ENCODE measurements at places on chromosomes 1 and 21. TPM values are rescaled to one million over a fixed set of nuclear protein-coding genes. Genes with fewer than 3 reads are reported as not detected.

DNA sequence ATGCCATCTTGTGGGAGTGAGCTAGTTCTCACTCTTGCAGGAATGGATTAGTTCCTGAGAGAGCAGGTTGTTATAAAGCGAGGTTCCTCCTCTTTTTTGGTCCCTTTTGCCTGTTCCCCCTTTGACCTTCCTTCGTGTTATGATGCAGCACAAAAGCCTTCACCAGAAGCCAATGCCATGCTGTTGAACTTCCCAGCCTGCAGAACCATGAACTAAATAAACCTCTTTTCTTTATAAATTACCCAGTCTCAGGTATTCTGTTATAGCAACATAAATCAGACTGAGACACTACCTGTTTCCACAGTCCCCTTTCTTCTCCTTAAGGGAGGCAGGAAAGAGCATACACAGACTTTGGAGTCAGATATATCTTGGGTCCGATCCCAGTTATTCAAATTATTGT lies 25.6 kb downstream of the DISP3 start:
- no peak for DNase-seq

DNA sequence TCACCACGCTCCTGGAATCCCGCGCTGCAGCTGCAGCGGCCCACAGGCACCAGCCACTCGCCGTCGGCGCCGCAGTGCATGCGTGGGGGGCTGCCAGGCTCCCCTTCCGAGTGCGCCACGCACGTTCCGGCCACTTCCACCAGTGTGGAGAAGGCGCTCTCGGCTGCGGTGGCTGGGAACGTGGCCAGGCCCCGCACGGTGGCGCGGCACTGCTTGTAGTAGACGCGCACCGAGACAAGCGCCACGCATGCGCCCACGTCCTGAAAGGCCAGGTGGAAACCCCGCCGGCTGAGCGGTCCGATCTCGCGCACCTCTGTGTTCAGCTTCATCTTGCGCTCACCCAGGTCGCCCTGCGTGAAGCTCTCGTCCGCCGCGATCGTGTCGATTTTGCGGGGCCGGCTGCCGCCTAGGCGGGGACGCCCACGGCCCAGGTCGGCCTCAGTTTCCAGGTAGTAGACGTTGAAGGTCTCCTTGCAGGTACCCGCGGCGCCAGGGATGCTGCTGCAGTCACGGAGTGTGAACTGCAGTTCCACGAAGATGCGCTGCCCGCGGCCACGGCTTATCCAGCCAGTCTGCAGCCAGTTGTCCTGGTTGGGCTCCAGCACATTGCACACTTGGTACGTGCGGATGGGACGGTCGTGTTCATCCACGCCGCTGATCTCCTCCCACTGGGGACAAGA lies 3.4 kb downstream of the EPHA10 start:
- no peak for DNase-seq

- no peak for DNase-seq
Observed at GRCh38 chr1:26053718-26054560, 8.0 kb upstream of the SLC30A2 start.

DNA sequence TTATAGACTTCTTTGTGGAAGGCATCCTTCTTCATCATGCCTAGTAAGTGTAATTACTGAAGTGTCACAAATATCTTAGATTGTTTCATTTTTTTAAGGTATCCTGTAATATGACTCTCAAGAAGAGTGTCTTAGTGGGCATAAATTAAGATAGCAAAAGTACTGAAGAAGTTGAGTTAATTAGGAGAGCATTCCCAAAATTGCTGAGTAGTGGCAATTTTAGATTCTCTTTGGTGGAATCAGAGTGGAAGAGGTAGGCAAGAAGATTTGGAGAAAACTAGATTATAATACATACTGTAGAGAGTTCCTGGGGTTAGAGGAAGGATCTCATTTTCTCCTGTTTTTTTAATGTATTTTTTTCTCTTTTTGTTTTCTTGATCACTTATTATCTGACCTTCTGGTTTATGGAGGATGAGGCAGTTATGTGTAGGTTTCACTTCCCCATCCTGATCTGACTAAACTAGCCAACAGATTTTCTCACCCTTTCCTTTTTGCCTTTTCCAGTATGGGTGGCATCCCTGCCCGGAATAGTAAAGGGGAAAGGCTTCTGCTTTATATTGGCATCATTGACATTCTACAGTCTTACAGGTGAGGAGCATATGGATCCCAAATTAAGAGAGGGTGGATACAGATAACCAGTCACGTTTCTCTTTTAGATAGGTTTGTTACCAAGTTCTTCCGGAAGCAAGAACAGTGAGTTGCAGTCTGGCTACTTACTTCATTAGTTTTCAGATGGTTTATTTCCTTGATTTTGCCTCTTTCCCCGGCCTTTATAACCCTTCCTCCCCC lies 16.7 kb upstream of the PSMD4 start:
- DNase-seq = no peak

GRCh38 chr1:227390525-227390924 lies 72.2 kb upstream of the CDC42BPA start:
- peak; percentile 9 for DNase-seq

- peak; percentile 68 for DNase-seq
Observed at GRCh38 chr1:212455803-212456528, 23.2 kb downstream of the NENF start.

Gene WNT2B
- under 0.01 TPM for total RNA-seq

Gene FCRL6
- not detected for total RNA-seq

Gene TNFRSF9
- total RNA-seq = 10.5 TPM

Gene DIO1
- not detected for total RNA-seq

Measured in M059J (cell line).